Activated CD8-positive, alpha-beta memory T cell treated with anti-CD3 and anti-CD28 coated beads, Interleukin-2, amount 50 U/mL, for 48 hours (primary cell): ENCODE measurements at places on chromosomes 13 and 19.

DNA sequence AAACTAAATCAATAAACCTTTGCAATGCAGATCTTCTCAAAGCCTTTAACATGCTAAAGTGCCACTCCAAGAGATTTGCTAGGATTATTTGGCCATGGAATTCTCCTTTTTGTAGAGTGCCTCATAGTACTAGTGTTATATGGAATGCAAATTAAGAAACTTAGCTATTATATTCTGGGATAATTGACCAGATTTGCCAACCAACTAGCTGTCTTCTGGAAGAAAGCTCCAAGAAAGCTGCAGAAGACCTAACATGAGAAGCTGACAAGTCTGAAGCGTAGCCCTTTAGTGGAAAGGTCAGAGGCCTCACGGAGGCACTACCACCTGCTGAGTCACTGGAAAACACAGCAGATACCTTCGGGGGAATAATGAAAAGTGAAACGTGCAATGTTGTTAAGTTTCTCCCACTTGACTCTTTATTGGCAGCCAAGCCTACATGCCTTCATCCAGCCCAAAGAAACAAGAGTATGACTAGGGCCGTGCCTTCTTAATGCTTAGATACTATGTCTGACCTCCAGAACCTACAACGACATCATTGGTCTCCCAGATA lies 29.8 kb upstream of the KATNAL1 start:
- no peak for DNase-seq

DNA sequence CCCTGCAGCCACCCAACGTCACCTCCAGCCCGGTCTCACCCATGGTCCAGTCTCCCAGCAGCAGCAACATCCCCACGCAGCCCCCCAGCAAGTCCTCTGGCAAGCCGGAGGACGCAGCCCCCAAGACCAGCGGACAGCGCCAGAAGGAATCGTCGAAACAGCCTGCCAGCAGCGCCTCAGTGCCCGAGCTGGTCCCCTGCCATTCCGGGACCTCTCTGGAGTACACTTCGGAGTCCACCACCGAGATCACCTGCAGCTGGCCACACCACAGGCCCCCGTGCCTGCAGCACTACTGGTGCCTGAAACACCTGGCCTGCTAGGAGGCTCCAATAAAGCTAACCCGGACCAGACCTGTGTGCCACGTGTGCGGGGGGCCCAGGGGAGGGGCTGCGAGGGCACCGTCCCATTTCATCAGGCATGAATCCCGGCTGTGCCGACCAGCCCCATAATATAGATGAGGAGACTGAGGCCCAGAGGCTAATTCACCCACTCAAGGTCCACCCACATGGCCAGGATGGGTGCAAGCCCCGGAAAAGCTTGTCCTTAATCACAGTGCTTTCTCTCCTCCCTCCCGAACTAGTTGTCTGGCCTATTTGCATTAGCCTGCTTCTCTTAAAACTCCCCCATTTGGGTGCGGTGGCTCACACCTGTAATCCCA lies 6.7 kb downstream of the REEP6 start:
- no peak for DNase-seq

GRCh38 chr13:46129124-46129523 lies 24.3 kb upstream of the CPB2 start:
- no peak for DNase-seq

DNA sequence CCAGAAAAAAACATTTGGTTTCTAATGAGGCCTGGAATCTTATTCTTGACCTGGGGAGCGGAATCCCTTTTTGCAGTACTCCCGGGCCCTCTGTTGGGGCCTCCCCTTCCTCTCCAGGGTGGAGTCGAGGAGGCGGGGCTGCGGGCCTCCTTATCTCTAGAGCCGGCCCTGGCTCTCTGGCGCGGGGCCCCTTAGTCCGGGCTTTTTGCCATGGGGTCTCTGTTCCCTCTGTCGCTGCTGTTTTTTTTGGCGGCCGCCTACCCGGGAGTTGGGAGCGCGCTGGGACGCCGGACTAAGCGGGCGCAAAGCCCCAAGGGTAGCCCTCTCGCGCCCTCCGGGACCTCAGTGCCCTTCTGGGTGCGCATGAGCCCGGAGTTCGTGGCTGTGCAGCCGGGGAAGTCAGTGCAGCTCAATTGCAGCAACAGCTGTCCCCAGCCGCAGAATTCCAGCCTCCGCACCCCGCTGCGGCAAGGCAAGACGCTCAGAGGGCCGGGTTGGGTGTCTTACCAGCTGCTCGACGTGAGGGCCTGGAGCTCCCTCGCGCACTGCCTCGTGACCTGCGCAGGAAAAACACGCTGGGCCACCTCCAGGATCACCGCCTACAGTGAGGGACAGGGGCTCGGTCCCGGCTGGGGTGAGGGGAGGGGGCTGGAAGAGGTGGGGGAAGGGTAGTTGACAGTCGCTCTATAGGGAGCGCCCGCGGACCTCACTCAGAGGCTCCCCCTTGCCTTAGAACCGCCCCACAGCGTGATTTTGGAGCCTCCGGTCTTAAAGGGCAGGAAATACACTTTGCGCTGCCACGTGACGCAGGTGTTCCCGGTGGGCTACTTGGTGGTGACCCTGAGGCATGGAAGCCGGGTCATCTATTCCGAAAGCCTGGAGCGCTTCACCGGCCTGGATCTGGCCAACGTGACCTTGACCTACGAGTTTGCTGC lies at the start of gene ICAM4:
Gene ICAM4 (plus strand): TSS at position 153 of the 935 bp plus-strand sequence. CDS start 58 bp downstream, at position 211.
- DNase-seq: peak; percentile 69

DNA sequence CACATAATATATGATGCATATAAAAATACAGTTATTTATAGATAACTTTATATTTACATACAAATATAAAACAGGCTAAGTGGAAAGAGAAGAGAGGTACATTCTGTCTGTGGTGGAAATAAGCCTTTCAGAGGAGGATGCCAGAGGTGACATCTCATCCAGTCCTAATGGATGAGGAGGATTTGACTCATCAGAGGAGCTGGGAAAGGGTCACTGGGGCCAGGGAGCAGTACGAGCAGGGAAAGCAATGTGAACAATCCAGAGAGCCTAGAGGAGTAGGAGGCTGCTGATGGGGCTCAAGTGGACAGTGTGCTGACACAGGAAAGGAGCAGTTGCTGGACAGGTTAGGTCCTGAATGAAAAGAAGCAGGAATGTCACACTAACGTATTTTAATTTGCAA lies 18.6 kb downstream of the NALCN start:
- DNase-seq: no peak
